ENCODE measurements at places on chromosomes 13 and 19. TPM values are rescaled to one million over a fixed set of nuclear protein-coding genes. Genes with fewer than 3 reads are reported as not detected.

- DNase-seq: no peak
Measured at GRCh38 chr13:112330479-112331381, 45.4 kb upstream of the SPACA7 start.

DNA sequence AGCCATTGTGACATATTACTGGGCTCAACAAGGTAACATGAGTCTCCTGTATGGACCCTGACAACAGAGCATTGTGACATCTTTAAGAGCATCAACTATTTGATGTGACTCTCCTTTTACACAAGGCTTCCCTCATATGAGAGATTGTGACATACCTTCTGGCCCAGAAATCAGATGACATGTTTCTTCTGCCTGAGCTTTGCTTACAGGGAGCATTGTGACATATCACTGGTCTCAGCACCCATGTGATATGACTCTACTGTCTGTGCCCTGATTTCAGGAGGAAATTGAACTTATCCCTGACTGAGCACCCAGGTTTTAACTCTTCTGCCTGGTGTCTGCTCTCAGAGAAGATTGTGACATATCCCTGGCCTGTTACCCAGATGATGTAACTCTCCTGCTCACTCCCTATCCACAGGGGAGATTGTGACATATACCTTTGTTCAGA is 15.9 kb upstream of the ZNF681 start:
- DNase-seq: no peak

- no peak for DNase-seq
Measured at GRCh38 chr19:28130066-28130511, 1082.9 kb downstream of the UQCRFS1 start.

- DNase-seq: no peak
Measured at GRCh38 chr13:75175575-75175974, 306.4 kb downstream of the TBC1D4 start.

GRCh38 chr13:38743466-38743865 is 56.6 kb downstream of the FREM2 start:
- no peak for DNase-seq

DNA sequence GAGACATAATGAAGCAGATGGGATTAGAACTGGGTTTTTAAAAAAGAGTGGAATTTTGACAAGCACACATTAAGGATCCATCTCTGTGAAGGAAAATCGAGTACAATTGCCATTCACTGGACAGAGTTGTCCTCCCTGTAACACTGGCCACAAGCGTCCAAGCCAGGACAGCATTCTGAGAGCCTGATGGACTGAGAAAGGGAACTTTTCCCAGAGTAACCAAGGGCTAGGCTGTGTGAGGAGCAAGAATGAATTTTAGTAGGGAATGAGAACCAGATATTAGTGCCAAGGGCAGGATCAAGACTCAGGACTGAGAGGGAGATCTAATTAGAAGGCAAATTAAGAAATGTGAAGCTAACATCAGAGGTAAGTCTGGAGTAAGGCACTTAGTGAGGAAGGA is 73.1 kb downstream of the DCLK1 start:
- no peak for DNase-seq

- no peak for DNase-seq
Measured at GRCh38 chr13:28031896-28032288, 43.4 kb upstream of the URAD start.

DNA sequence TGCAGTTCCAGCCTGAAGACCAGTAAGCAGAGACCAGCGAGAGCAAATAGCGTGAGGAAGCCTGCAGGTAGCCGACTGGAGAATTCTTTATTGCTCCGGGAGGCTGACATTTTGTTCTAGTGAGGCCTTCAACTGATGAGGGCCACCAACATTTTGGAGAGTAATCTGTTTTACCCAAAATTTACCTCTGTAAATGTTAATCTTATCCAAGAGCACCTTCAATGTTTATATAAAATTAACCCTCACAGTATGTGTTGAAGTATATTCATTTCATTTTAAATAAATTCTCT is 546.4 kb upstream of the SLITRK5 start:
- DNase-seq: no peak

DNA sequence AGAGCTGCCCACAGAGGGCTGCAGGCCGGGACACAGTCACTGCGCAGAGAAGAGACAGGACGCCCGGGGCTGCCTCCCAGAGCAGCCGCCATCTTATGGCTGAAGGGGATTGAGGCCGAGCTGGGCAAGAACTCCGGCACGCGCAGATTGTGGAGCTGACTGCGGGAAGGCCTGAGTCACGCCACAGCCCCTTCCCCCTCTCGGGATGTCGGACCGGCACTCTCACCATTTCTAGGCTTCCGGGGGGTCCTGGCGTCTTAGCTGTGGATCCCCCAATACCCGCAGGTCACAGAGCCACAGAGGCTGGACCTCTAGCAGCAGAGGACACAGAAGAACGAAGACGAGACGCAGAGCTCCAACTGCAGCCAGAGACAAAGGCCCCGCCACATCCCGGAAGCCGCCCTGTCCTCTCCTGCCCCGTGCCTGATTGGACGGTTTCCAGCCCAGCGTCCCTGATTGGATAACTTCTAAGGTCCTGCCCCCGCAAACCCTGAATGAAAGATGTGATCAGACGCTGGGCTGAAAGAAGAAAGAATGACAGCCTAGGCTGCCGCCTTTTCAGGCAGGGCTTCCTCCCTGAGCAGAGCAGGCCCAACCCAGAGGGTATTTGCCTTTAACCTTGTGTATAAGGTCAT is at the start of gene ZNF43:
TSS of gene ZNF43 (minus strand) at position 373 of the 635 bp plus-strand sequence. CDS start at position 229, 144 bp downstream.
- DNase-seq: peak; percentile 89

DNA sequence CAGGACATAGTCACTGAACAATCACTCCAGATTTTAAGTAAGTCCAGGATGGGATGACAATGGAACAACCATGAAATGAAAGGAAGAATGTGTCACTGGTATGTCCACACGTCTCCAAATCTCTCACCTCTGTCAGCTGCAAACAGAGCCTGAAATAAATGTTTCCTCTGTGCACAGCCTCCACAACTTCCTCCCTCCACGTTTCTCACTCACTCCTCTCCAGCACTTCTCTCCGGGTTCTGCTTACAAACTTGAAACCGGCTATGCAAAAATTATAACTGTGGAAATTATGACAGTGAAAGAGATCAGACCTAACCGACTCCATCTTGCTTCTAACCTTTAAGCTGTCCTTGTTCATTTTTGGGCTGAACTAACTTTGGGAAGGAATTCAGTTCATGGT is 35.0 kb upstream of the ALOX5AP start:
- no peak for DNase-seq

FARP1 gene
- total RNA-seq: 62.1 TPM

ZNF813 gene
- 6.3 TPM for total RNA-seq

CYP4F8 gene
- total RNA-seq: not detected

KLK15 gene
- total RNA-seq: not detected

DNA sequence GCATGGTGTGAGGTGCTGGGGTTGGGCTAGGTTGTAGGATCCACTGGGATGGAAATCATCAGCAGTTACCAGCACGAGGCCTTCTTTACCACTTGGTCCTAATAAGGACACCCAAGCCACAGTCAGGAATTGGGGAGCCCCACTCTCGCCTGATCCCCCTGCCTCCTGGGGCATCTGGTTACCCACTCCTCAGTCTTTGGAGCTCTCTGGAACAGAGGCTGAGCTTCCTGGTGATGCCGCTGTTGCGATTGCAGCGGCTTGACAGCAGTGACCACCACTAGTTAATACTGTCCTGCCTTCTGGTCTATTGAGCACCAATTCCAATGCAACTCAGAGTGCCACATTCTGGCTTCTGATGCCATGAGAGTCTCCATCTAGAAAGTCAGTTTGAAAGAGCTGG is 13.5 kb downstream of the TMEM272 start:
- DNase-seq: no peak

MARCHF2 gene
- total RNA-seq: 25.2 TPM

DNA sequence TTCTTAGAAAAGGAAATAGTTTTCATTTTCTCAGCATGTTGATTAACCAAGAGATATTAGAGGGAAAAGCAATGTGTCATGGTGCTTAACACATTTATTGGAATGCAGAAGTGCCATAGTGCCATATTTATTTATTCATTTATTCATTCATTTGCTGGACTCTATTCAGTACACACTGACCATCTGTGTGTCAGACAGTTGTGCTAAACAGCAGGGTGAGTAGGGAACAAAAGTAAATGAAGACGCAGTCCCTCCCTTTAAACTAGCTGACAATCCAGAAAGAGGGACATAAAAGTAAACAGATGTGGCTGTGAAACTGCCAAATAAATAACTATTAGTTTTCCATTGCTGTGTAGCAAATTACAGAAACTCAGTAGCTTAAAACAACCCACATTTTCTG is 323.7 kb downstream of the MTUS2 start:
- no peak for DNase-seq

- no peak for DNase-seq
Measured at GRCh38 chr13:40390401-40390916, 276.0 kb downstream of the FOXO1 start.

GRCh38 chr13:20831254-20831653 is 57.5 kb upstream of the EEF1AKMT1 start:
- no peak for DNase-seq

IFNL1 gene
- total RNA-seq: not detected

SLC5A5 gene
- total RNA-seq: 0.18 TPM

COLGALT1 gene
- total RNA-seq: 82.9 TPM

- DNase-seq: no peak
Measured at GRCh38 chr13:53137779-53138178, 109.2 kb downstream of the OLFM4 start.

GRCh38 chr19:56577719-56578602 is 10.7 kb downstream of the ZNF470 start:
- DNase-seq: no peak

OR10H1 gene
- total RNA-seq: not detected

All from PC-9 (cell line).